Activated T-cell treated with anti-CD3 and anti-CD28 coated beads for 4 hours (primary cell): ENCODE measurements at places on chromosomes 3 and 15.

- DNase-seq, result no peak
Measured at GRCh38 chr3:112546216-112546759, 15.5 kb downstream of the ATG3 start.

- DNase-seq, result no peak
Measured at GRCh38 chr15:89665449-89666181, 10.3 kb upstream of the KIF7 start.

DNA sequence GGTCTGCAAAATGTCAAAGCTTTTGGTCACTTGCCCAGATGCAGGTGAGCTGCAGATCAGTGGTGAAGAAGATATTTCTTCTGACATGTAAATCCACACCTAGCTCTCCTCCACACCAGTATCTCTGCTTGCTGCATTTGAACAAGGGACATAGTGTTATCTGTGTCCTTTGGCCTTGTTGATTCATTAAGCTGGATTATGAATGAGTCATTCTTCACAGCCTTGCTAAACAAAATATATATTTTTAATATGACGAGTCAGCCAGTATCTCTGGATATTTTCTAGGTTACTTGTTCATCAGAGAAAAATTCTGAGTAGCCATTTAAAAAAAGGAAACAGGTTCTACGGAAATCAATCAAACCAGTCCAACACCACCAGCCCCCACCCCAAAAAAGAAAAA, 190.6 kb upstream of the ADAMTS9 start:
- no peak for DNase-seq

DNA sequence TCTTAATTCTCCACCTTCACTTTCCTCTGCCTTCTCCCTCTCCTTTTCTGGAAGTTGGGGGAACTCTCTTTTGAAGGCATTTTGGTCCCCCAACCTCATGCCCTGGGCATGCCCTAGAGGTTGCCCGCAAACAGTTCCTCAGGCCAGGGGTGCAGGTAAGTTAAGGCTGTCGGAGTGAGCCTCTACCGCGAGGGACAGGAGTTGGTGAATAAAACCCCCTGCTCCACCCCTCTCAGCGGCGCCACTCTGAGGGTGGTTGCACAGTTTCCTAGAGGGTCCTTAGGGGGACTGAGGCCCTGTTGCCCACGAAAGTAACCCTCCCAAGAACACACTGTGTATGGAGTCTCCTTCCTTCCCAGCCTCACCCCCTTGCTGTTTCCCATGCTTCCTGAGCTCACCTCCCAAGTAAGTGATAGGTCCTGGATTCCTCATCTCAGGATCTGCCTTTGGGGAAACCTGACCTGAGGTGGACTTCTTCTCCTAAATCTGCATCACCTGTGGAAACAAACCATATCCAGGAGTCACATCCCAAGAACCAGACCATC, 23.1 kb upstream of the THSD4 start:
- DNase-seq, result no peak

- DNase-seq, result no peak
Measured at GRCh38 chr3:24363242-24363641, 131.4 kb downstream of the THRB start.

DNA sequence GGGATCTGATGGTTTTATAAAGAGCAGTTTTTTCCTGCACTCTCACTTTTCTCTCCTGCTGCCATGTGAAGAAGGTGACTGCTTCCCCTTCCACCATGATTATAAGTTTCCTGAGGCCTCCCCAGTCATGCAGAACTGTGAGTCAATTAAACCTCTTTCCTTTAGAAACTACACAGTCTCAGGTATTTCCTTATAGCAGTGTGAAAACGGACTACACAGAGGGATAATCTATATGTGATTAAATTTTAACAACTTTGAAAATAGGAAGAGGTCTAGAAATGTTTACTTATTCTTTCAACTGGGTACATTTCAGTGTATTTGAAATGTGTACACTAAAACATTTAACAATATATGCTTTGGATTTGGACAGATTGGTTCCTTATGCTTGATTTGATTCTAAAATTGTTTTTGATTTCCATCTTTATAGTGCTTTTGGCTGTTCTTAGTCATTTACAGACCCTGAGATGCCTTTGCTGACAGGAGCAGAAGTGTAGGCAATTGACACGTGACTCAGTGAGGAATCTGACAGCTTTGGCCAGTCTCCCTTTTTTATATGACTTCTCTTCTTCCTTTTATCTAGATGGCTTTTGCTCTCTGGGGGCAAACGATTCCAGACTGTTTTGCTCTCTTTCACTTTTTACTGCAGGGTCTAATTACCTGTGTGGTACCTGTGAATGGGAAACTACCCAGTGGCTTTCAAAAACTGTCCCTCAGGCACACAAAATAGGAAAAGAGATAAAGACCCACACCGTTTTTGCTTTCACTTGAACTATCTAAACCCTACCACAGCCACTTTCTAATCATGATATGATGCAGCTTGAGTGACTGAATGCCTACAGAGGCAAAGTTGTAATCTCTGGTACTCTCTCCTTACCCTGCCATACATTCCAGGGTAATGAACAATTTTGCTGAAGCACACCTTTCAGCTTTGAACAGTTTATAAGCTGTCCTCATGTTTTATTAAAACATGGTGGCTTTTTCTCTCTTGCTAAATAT, 422.6 kb downstream of the ROBO1 start:
- DNase-seq, result no peak

- no peak for DNase-seq
Measured at GRCh38 chr3:32837789-32838188, 20.0 kb downstream of the TRIM71 start.

DNA sequence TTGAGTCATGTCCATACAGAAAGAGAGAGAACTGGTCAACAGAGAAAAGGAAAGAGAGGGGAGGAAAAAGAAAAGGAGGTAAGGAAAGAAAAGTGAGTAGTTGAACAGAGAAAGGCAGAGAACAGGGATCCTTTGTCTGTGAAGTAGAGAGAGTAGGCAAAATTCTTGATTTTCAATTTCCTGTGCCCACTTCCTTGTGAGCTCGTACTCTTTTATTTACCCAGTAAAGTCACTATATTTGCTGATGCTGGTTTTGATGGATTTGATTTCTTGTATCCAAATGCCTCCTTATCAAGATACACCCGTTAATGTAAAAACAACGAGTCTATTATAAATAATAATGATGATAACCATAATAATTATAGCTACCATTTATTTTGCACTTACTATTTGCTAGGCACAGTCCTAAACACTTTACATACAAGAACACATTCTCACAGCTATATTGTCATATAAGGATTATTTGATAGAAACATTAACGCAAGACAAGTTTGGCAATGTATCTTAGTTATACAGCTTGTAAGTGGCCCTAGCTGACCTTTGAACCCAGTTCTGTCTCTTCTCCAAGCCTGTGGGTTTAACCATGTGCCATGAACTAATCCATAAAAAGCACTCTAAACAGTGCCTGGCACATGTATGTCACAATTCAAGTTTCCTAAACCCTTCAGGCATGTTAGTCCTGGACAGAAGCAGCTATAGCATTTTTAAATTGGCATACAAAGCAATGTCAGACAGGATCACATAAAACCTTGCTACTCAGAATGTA, 6.7 kb upstream of the P2RY1 start:
- DNase-seq, result no peak

- no peak for DNase-seq
Measured at GRCh38 chr3:12560505-12561190, 3.8 kb downstream of the MKRN2 start.

- no peak for DNase-seq
Measured at GRCh38 chr3:14154895-14155440, 23.4 kb downstream of the XPC start.

DNA sequence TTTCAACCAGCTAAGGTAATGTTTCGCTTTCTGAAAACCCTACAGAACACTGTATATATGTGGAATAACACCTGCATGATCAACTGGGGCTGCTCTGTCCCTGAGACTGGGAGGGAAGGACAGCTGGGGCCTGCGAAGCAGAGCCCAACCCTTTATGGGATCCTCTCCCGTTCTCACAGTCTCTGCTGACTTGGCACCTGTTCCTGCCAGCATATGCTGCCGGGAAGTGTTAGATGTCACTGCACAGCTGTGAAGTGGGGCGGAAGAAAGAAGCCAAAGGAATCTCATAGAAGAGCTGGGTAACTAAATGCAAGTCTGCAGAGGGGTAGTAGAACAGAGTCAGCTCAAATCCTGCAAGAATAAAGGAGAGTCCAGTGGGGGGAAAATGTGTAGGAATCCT, 29.6 kb downstream of the LRRC3B start:
- DNase-seq, result no peak

GRCh38 chr15:98953000-98953787, 54.4 kb downstream of the PGPEP1L start:
- no peak for DNase-seq

DNA sequence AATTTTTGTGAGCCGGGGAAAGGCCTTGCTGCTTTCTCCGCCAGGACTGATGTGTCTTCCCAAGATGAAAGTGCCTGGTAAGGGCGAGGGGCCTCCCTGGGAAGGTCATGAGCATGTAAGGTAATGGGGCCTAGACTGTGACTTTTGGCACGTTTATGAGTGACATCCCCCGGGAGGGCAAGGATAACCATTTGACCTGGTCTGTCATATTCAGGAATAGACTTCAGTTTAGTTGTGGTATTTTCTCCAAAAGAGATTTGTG, 631 bp upstream of the CNBP start:
- DNase-seq, result no peak

GRCh38 chr15:30072630-30073029, 10.1 kb upstream of the GOLGA8J start:
- no peak for DNase-seq

- DNase-seq, result no peak
Measured at GRCh38 chr15:92772626-92773244, 117.2 kb upstream of the FAM174B start.

DNA sequence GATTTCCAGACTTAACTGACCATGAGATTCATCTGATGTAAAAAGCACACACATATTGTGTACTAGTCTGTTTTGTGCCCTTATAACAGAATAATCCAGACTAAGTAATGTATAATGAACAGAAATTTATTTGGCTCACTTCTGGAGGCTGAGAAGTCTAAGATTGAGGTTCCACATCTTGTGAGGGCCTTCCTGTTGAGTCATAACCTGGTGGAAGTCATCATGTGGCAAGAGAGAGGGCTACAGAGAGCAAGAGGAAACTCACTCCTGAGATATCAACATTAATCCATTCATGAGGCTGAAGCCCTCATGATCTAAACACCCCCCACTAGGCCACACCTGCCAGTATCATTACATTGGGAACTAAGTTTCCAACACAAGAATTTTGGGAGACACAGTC, 977.6 kb downstream of the MCTP2 start:
- no peak for DNase-seq

- DNase-seq, result no peak
Measured at GRCh38 chr15:40229956-40230355, 8.9 kb upstream of the PAK6 start.

GRCh38 chr3:150447084-150447483, 39.0 kb downstream of the TSC22D2 start:
- DNase-seq, result no peak

- no peak for DNase-seq
Measured at GRCh38 chr15:34693053-34693744, 61.6 kb downstream of the GJD2 start.

- no peak for DNase-seq
Measured at GRCh38 chr3:110901536-110901935, 170.1 kb upstream of the NECTIN3 start.

DNA sequence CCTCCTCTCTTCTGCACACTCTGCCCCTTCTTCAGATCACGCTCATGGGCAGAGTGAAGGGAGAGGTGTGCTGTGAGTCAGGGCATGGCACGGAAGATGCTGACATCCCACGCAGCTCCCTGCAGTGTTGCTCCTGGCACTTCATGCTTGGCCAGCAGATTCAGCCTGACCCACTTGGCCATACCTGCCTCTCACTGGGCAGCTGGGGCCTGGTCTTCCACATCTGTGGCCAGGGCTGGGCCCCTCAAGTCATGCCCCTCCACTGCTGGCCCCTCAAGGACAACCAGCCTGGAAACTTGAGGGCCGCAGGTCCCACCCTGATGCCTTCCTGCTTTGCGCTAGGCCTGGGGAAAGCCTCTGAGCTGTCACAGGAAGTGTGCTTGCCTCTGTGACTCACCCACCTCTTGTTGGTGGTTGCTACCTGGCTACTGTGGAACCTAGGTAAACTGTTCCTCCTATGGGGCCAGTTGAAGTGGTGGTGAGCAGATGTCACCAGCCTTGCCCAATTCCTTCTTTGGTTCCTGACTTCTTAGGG, 48.7 kb downstream of the BSN start:
- DNase-seq, result peak; percentile 43

GRCh38 chr3:193229851-193230420, 11.1 kb upstream of the PLAAT1 start:
- DNase-seq, result no peak

DNA sequence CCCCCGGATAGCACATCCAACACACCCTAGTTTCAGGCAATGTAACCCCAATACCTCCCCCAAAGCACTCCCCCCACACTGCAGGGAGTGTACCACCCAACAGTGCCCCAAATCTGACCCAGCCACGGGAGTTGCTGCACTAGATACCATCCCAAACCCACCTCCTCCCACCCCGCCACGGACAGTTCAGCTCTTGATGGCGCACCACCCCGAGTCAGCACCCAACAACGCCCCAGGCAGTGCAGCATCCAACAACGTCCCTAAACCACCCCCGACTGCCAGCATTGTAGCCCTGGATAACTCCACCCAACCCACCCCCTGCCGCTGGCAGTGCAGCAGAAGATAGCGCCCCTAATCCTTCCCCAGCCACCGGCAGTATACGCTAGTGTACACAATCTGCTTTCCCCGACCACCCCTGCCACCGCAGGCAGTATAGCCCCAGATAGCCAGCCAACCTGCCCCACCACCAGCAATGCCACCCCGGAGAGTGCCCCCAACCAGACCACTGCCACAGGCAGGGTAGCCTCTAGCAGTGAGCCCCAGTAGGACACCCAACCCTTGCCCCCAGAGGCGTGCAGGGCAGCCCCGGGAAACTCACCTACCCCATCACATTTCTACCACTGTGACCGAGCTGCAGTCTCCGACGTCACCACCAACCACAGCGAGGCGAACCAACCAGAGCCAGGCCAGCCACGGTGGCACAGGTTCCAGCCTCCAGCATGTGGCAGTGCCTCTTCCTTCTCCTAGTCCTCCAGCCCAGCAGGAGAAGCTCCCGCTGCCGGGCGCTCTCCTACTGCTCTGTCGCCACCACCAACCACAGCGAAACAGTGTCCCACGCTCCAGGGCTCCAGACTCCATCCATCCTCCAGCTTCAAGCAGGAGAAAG, 178.1 kb downstream of the POTEB3 start:
- no peak for DNase-seq

DNA sequence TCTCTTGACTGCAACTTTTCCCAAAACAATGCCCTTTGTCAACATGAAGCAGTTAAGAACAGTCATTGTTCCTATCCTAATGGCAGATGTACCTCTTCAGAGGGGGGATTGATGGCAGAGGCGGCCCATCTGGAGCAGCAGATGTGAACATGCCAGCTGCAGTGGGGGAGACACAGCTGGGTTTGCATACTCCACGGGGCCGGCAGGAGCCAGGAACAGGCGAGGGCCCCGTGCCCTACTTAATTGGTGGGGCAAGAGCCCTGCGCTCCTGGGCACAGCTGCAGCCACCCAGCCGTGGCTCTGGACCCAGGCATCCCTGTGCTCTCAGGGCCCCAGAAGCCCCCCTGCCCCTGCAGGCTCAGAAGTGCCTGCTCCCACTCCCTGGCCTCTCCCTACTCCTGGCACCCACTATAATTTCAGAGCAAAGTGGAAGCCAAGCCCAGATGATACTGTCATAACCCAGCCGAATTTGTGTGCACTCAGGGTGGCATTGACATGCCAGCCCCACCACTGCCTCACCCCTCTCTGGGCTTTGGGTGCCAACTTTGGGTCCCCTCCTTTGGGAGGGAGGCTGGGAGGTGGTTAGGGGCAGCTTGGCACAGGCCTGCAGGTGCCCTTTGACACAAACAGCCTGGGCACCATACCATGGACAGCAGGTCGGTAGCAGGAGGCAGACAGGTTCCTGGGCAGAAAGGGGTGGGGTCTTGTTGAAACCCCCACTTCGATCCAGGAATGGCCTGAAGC, 34.6 kb downstream of the ROPN1B start:
- no peak for DNase-seq
